ENCODE measurements at places on chromosomes 1 and 21.

GRCh38 chr1:203763505-203763904, 1.5 kb upstream of the LAX1 start:
- DNase-seq = peak; percentile 32

DNA sequence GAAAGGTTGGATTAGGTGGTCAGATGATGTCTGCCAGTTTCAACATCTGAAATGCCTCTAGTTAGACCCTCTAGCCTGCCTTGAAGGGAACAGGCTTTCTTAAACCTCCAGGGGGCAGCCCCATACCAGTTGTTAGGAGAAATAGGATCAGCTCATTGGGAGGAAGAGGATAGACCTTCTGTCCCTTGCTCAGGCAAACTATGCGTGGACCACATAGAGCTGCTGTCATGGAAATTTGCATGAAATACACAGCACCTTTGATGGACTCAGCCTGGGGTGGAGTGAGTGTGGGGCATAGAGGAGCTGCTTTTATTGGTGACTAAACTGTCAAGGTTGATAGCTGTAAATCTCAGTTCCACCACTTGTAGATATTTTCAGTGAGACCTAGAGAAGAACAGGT, 38.4 kb upstream of the SPAG17 start:
- DNase-seq = no peak

DNA sequence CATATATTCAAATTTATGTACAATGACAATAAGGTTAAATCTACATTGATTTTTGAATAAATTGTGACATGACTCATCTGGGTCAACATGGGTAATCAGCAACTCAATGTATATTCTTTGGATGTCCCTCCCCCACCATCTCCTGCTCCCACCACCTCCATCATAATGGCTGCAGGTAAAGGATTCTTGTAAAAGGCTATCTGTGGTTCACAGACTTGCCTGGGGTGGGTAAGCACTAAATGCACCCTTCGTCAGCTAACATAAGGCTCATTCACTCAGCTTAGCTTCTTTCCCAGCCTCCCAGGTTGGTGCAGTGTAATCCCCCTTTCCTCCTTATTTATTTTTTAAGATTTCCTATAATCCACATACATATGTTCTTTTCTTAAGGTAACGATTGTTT, 355.7 kb upstream of the DPYD start:
- no peak for DNase-seq

DNA sequence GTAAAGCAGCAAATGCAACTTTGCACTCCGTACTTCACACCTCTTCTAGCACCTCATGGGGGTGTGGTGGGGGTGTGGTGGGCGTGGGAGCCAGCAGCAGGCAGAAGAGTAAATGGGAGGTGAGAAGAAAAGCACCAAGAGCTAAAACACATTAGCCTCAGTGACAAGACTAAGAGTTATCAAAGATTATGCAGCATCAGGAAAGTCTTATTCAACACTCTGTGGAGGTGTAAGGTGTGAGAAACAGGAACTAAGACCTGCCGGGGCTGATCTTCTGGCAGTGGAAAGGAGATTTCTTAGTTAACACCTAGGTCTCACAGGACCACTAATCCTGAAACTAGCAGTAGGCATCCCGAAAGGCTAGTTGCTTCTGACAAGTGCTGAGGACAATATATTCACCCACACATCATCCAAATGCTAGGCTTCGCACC, 9.9 kb downstream of the TGFBR3 start:
- no peak for DNase-seq

GRCh38 chr1:23029337-23029736, 10.1 kb downstream of the KDM1A start:
- DNase-seq = no peak

GRCh38 chr1:2145946-2146835, 48.4 kb downstream of the FAAP20 start:
- DNase-seq = no peak

- no peak for DNase-seq
Measured at GRCh38 chr1:33971018-33971710, 107.3 kb downstream of the HMGB4 start.

Measured in activated T-cell treated with anti-CD3 and anti-CD28 coated beads, Interleukin-2, amount 50 U/mL, for 1 hour (primary cell).